ENCODE measurements at places on chromosomes 5 and 9.

DNA sequence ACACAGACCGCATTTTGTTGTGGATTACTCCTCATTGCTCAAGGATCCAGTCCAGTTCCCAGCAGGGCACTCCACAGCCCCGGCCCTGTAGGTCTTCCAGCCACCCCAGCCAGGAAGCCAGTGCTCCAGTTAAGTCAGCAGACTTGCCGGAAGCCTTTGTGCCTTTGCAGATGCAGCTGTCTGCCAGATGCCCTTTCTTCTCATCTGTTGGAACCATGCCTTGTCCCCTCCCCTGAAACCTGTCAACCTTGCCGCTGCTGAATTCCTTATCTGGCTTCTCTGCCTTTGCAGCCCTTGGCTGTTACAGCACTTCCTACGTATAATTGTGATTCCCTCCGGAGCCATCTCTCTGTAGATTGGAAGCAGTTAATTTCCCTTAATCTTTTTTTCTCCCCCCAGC lies 28.4 kb downstream of the PSAT1 start:
- DNase-seq: no peak

GRCh38 chr9:38036359-38037084 lies 32.5 kb downstream of the SHB start:
- no peak for DNase-seq

DNA sequence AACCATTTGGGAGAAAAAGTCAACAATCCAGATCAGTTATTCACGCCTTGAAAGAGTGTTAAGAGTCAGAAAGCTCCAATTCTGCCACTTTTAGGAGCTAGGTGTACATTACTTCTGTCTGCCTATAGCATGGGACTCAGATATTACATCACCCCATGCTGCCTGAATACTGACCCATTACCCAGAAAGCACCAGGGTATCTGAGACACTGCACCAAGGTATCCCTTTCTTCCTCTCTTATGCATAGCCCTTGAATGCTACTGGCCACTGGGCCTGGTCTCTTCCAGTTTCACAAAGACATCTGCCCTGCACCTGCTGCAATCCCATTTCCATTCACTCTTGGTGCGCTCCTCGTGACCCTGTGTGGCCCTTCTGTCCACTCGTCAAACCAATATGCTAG lies 2.6 kb downstream of the STRBP start:
- no peak for DNase-seq

DNA sequence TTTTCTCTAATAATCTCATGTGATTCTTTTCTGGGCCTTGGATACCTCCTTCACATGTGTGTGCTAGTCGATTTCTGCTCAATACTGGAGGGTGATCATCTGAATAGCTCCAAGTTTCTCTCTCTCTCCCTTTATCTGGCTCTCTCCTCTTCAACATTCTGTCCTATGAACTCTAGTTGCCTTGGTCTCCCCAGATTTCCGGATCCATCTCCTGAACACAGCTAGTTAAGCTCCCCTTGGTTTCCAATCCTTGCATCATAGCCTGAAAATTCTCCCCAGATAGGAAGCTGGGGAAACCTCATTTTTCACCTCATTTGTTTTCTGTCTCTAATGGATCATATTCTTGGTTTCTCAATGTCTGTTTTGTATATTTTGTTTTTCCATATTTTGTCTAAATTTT lies 832.3 kb downstream of the MTRR start:
- no peak for DNase-seq

- DNase-seq: no peak
Observed at GRCh38 chr5:137497396-137498290, 1.5 kb downstream of the SPOCK1 start.

GRCh38 chr5:158642879-158643278 lies 456.8 kb downstream of the EBF1 start:
- no peak for DNase-seq

DNA sequence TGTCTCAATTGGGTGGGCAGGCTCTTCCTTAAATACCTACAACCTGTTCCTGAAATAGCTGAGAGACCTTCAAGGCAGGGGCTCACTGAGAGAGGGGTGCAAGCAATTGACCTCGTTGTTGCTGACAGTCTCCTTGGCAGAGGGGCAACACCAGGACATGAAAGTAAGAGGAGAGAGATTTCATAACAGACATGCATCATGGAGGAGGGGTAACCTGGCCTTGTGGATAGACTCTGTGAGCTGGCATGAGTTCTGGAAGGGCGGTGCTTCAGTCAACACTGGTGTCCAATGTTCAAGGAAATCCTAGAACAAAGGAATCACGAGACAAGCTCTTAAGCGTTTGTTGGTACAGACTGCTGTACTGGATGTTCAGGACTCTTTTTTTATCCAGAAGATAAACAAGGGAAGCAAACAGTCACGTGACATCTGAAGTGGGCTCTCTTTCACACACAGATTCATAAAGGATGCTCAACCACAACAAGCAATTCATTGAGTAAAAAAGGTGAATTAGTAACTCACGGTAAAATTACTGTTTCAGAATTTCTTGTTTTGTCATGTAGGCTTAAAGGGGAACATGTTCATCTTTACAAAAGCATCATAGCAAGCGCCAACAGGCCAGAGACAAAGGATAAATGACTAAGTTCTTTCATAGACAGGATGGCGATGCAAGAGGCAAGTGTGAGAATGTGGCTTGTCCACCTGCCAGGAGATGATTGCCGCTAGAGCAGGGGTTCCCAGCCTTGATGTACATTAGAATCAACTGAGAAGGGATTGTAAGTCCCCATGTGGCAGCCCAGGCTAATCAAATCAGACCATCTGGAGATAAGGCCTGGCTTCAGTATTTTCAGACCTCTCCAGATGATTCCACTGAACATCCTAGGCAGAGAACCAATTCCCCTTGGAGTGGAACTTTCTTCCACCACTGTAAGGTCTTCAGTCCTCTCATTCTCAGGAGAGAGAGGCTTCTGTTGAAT lies 20.7 kb downstream of the ANKRA2 start:
- no peak for DNase-seq

DNA sequence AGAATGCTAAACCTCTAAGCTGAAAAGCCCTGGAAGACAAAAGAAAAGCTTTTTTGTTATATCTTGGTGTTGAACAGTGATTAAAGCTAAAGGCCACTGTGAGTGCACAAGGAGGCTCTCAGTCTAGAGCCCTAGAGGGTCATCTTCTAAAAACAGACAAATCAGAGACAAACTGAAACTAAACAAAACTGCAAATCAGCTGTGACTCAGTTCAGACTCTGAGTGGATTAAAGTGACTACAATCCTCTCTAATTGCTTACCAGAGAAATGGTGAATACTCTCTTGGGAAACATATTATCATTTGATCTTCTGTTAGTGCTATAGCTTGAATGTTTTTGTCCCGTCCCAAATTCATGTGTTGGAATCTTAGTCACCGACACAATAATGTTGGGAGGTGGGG lies 491.9 kb downstream of the CDH18 start:
- DNase-seq: peak; percentile 5

DNA sequence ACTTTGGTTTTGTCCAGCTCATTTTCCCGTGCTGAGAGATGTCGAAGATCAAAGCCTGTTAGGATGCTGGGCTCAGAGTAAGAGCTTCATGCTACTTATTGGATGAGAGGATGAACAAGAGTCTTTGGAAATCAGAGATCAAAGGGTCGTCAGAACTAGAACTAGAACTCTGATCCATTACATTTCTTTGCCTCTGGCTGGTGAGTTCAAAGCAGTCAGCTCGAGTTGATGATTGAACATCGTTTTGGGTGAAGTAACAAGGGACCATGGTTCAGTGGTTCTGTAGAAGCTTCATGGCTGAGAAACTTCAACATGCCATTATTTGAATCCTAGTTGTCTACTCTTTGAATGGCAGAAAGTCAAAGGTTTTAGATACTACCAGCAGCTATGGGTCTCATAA lies 320.3 kb downstream of the ARHGEF28 start:
- DNase-seq: no peak

DNA sequence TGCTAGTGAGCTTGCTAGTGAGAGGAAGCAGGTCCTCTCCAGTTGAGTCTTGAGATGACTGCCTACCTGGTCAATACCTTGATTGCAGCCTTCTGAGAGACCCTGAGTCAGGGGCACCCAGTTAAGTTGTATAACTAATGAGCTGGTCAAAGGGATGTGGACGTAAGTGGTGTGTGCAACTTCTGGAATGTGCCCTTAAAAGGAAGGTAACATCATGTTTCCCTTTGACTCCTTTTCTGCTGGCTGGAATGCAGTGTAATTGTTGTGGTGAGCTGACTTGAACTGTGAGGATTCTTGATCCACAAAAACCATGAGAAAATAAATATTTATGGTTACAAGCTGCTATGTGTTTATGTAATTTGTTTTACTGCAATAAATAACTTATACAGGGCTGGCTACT lies 2.4 kb upstream of the SNX2 start:
- DNase-seq: no peak

- no peak for DNase-seq
Observed at GRCh38 chr5:64160201-64160600, 5.4 kb upstream of the RNF180 start.

DNA sequence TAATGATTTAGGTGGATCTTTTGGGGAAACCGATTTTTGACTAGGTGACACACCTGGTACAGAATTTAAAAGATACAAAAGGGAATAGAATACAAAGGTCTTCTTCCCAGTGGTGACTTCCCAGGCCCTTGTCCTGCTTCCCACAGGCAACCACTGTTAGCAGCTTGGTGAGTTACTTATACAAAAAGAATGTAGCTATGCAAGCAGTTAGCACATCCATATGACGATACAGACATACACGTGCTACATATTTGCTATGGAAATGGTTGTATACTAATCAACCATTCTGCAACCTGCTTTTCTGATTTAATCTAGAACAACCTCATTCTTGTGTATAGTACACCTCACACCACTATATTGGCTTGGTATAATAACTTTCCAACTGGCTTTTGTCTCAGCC lies 51.0 kb downstream of the OTULIN start:
- no peak for DNase-seq

- DNase-seq: no peak
Observed at GRCh38 chr5:155475318-155475717, 461.8 kb downstream of the KIF4B start.

DNA sequence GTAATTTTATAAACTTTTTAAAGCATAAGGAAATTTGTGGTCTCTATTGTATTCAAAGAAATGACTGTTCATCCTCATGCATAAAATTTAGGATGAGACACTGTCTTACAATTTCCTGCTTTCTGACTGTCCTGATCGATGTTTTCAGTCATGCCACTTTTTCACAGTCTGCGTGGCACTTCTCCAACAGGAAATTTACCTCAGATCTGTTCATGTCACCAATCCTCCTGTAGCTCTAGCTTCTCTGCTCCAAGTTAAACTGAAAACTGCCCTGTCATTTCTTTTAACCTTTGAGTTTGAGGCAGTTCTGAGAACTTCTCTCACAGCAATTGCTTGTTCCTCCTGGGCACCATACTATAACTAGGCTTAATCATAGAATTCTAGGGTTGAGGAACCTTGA lies 455.1 kb downstream of the EFNA5 start:
- DNase-seq: no peak

GRCh38 chr5:124627815-124628595 lies 118.4 kb downstream of the ZNF608 start:
- DNase-seq: no peak

DNA sequence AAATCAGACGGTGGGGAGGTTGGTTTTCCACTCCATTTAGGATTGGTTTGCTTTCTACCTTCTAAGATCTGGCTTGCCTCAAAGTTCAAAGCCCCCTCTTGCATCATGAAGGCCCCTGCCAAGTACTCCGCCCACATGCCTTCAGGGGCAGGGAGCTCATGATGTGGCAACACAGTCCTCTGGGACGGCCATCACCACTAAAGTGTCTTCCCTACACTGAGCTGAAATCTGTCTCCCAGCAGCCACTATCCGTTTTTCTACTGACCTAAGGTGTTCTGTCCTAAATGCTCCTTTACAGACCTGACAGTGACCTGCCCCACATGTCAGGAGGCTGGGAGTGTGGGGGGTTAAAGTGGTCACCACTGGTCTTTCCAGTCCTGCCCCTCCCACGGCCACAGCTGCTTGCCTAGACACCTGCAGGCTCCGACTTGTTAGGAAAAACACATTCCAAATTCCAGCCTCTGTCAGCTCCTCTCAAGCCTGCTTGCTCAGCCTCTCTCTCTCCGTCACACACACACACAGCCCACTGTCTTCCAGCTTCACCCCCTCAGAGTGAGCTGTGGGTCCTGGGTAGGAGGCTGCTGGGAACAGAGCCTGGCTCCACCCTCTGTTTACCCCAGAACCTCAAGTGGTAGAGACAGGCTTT lies 44.9 kb downstream of the SHB start:
- no peak for DNase-seq

DNA sequence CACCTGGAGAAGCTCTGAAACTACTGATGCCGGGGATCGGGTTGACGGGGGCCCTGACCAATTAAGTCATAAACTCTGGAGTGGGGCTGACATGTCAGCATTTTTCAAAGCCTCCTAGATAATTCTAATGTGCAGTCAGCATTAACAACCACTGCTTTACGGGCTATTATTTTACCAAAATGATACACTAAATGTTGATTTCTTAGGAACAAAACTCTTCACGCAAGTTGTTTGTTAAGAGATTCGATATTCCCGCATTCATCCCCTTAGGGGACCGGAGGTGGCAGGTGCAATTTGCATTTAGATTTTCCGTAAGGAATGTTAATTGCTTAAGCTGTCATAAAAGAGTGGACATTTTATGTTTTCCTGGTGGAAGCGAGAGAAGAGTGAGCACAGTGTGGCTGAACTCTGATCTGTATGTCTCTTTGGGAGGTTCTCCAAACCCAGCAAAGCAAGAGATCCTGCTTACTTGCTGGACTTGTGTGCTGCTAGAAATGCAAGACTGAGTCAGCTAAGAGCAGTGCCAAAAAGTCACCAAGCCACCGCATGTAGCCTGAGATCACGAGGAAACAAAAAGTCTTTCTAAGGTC lies 77.6 kb downstream of the UGCG start:
- no peak for DNase-seq

- DNase-seq: no peak
Observed at GRCh38 chr9:136508729-136509500, 26.1 kb upstream of the SEC16A start.

DNA sequence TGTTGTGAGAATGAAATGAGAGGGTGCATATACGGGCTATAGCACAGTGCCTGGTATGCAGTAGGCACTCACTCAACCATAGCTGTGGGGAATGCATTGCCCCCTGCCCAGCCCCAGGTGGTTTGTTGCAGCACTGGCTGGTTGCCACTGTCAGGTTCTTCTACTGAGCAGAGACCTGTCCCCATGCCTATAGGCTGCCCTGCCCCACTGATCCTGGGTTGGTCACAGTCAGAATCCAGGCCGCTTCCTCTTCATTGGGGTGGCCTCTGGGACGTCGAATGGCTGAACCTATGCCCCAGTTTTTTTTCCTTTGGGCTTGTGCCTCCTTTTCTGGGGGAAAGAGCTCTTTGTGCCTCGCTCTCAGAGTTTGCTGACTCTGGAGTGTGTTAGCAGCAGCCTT lies 74.6 kb downstream of the RGS3 start:
- DNase-seq: no peak

GRCh38 chr9:85554349-85554748 lies 187.4 kb downstream of the AGTPBP1 start:
- DNase-seq: no peak

DNA sequence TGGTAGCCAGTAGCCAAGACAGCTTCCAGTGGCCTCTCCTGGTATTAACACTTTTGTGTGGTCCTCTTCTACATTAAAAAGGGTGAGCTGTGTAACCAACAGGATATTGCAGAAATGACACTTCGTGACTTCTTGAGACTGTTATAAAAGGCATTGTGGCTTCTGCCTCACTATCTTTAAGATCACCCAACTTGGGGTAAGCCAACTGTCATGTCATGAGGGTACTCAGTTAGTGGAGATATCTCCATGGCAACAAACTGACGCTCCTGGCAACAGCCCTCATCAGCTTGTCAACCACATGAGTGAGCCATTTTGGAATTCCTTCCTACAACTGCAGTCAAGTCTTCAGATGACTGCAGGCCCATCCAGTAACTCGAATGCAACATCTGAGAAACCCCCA lies 121.7 kb downstream of the DEPDC1B start:
- DNase-seq: no peak

- no peak for DNase-seq
Observed at GRCh38 chr5:103472830-103473229, 89.8 kb downstream of the NUDT12 start.
